Activated CD8-positive, alpha-beta memory T cell treated with anti-CD3 and anti-CD28 coated beads for 4 hours (primary cell): ENCODE measurements at places on chromosomes 5 and 9.

- no peak for DNase-seq
These were observed 25.9 kb upstream of the CFAP157 start for GRCh38 chr9:127680846-127681245.

DNA sequence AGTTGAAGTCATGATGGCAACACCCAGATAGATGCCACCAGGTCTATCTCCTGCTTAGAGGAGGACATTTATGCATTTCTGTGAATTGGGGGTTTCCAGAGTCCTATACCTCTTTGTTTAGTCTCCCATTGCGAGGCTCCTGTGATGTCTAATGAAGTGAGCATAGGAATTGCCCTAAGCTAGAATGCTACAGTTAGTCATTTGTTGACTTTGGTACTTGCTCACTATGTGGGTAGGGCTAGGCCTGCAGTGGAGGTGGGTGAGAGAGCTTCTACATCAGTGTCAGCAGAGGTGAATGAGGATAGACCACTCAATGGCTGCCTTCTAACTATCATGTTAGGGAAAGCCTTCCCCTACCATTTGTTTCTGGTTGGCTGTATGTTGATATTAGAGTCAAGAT, 173.3 kb upstream of the POC5 start:
- DNase-seq, result no peak

DNA sequence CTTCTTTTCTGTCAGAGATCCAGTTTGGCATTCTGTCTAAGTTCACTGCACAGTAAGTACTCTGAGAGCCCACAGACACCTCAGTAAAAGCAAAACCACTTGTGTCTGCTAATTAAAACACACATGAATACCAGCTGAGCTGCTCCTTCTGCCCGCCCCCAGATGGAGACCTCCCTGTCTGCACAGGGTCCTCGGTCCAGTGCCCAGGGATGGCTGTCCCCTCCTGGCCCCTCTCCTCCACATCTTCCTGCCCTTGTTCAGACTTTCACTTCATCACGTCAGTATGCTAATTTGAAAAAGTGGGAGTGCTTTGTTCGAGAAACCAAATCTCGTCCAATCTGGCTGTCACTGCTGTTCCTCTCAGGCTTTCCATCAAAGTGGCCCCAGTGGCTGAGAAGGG, 43.5 kb downstream of the LIX1 start:
- DNase-seq, result no peak

DNA sequence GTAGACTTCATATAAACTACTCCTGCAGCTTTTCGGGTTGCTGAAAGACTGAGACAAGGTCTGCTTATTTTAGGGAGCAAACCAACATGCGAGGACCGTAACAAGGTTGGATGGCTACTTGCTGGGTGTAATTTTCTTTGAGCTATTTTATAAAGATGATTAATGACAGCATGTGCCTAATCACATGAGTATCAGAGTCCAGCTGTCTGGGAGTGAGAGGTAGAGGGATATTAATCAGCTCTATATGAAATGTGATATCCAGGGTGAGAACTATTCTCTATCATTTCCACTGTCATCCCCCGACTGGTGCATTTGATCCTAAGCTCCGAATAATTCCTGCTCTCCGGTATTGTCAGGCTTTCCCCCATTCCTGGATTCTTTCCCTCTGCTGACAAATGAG, 193.8 kb upstream of the HMHB1 start:
- no peak for DNase-seq
